Progenitor cell of endocrine pancreas (in vitro differentiated cells): ENCODE measurements at places on chromosomes 16 and 17.

GRCh38 chr17:74542727-74543383, 3.1 kb downstream of the CD300C start:
- no peak for DNase-seq

- no peak for DNase-seq
These were observed 6.3 kb downstream of the CTRB1 start for GRCh38 chr16:75225092-75225491.

DNA sequence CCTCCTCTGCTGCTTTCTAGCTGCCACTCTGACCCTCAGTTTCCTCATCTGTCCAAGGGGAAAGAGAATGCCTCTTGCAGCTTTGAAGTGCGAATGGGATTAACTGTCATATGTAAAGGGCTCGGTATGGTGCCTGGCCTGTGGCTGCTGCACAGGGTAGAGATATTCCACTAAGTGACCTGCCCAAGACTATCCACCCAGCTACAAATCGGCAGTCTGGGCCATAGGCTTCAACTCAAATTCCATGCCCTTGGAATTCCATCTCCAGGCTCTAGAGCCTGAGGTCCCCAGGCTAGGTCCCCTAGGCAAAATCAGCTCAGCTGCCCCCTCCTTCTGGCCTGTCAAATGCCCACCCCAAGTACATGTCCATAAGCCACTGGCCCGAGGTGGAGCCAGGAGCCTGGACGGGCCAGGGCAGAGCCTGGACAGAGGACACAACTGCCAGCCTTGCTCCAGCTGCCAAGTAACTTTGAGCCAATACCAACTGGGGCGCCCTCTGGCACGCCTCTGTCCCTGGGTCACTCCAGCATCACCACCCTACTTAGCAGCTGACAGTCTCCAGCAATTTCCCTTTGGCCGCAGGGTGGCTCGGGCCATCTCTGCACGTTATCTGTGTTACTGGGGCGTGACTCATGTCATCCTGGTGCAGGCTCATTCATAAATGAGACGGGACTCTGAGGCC, 57.2 kb downstream of the SDK2 start:
- DNase-seq: no peak

DNA sequence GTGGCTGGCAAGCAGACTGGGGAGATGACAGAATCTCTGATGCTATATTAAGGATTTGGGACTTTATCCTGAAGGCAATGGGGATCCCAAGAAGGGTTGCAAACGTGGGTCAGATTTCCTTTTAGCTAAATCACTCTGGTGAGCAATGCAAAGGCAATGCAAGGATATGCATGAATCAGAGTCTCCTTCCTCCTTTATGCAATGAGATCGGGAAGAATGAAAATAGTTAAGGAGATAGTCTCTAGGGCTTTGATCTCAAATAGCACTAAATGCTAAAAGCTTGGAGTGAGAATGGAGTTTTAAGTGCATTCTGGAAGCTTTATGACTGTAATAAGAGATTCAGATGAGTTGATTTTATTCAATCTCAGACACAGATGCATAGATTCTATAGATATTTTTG, 27.2 kb upstream of the SHISA9 start:
- DNase-seq: no peak

GRCh38 chr16:19481296-19481695, 40.6 kb downstream of the GDE1 start:
- DNase-seq: no peak

GRCh38 chr17:28549236-28550132, 2.9 kb downstream of the UNC119 start:
- no peak for DNase-seq
